ENCODE measurements at places on chromosomes 13 and 19. TPM values are rescaled to one million over a fixed set of nuclear protein-coding genes. Genes with fewer than 3 reads are reported as not detected.

Gene PRKCG
- total RNA-seq = not detected

Gene TMEM59L
- 2.5 TPM for total RNA-seq

Gene PGPEP1
- total RNA-seq = 13.6 TPM

Gene PAF1
- total RNA-seq = 26.7 TPM

Gene GAS6
- total RNA-seq = not detected

Gene PROZ
- not detected for total RNA-seq

Gene GYS1
- total RNA-seq = 42.6 TPM

Gene CEACAM20
- total RNA-seq = not detected

DNA sequence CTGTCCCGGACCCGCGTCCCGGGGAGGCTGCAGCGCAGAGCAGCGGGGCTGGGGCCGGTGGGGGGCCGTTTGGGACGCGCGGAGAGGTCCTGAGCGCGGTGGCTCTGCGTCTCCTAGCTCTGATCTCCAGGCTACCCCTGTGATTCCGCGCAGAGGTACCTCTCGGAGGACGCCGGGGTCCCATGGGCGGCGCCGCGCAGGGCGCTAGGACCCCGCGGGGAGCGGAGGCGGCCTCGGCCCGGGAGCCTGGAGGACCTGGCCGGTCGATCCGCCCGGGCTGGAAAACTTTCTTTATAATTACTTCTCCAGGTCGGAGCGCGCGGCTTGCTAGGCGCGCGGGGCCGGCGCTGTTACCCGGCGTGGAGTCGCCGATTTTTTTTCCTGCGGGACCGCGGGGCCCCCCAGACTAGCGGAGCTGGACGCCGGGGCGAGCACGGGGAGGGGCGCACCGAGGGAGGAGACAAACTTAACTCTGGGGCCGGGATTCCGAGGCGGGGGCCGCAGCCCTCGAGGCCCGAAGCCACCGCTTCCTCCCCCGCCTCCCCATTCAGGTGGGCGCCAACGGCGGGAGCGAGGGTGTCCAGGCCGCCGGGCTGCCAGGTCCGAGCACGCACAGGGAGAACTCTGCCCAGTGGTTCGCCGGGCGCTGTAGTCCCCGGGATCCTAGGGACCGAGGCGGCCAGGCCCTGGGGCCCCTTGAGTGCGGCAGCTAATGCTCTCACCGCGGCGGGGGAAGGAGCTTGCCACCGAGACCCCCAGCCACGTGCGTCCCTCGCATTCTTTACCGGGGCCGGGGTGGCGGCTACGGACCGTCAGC lies 848 bp upstream of the CEBPA start:
- no peak overlapping the region for H3K4me3 ChIP-seq
- DNase-seq = no peak
- H3K27ac ChIP-seq = no peak overlapping the region

- H3K27ac ChIP-seq = no peak overlapping the region
- no peaks in the 10 kb centered on the region for H3K36me3 ChIP-seq
- H3K4me3 ChIP-seq = no peak overlapping the region
Observed at GRCh38 chr13:23673354-23673753, 103.1 kb downstream of the TNFRSF19 start.

- DNase-seq = no peak
- no peaks in the 10 kb centered on the region for H3K4me1 ChIP-seq
- no peak overlapping the region for H3K27ac ChIP-seq
- no peaks in the 10 kb centered on the region for H3K36me3 ChIP-seq
- H3K4me3 ChIP-seq = no peak overlapping the region
Observed at GRCh38 chr19:29479941-29480340, 45.9 kb upstream of the VSTM2B start.

DNA sequence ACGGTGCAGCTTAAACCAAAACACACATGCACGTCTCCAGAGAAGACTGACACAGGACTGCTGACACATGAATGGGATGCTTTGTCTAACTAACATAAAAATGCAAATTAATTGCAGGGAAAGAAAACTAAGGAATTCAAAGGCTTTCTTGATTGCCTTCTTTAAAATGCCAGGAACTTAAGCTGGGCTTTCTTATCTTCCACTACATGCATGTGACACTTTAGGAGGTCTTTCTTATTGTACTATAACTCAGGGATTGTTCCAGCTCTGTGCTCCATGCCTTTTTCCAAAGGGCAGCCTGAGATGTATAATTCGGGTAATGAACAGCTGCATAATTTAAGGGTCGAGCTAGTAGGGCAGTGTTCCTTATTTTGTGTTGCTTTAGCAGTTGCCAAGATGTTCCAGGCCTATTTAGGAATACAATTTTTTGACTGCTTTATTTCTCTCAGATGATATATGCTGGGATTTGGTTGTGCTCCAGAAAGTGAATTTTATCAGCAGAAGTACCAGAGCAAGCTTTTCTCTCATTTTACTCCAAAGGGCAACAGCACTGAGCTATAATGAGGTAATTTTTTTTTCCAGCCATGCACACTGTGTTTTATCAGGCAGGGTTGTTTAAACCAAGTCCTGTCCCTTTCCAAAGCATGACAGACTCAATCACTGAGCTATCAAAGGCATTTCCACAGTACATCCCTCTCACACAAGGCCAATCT lies 885.2 kb downstream of the PCDH9 start:
- H3K4me3 ChIP-seq = no peak overlapping the region
- H3K36me3 ChIP-seq = no peaks in the 10 kb centered on the region

GRCh38 chr13:114013952-114014629 lies 40.2 kb upstream of the C13orf46 start:
- no peak overlapping the region for H3K27ac ChIP-seq
- H3K4me1 ChIP-seq = no peaks in the 10 kb centered on the region
- no peaks in the 10 kb centered on the region for H3K27me3 ChIP-seq

DNA sequence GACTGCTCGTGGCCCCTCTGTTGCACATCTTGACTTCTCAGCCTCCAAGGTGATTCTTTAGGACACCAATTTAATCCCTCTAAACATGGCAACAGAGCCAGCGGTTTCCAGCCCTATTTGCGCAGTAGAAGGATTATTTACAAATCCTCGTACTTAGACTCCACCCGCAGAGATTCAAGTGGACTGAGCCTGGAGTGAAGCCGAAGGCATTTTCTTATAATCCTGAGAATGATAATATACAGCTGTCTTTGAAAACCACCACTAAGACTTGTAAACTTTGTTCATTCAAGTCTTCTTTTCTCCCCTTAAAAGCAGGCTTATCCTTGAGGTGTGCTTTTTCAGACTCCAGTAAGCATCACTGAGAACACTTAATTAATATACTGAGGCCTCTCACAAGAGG lies 4.8 kb upstream of the DPRX start:
- H3K36me3 ChIP-seq = no peaks in the 10 kb centered on the region
- H3K4me1 ChIP-seq = no peaks in the 10 kb centered on the region
- H3K4me3 ChIP-seq = no peak overlapping the region
- no peaks in the 10 kb centered on the region for H3K27me3 ChIP-seq
- H3K27ac ChIP-seq = no peak overlapping the region

DNA sequence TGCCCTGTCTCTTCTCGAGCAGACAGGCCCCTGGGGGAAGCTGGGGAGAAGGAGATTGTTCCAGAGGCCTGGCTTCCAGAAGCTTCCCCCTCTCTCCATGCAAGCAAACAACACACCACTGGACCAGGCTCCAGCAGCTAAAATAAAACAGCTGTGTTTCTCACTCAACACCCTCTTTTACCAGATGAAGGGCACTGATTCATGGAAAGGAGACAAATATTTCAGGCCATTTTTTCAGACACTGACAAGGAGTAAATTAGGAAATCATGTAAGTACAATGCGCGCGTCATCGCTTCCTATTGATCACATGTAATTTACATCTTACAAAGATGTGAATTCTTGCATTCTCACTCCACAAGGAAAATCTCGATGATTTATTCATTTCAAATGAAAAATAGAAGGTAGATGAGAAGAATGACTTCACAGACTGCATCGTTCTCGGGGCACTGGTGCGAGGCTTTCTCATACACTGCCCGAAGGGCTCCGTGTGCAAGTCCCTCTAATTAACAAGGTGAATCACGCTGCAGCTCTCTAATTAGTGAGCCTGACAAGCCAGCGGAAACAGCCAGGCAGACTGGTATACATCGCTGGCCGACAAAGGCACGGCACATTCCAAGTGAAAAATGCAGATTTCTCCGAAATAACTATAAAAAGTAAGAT lies 153.6 kb downstream of the KCTD15 start:
- H3K27ac ChIP-seq = no peak overlapping the region
- H3K4me3 ChIP-seq = no peak overlapping the region
- H3K4me1 ChIP-seq = no peaks in the 10 kb centered on the region

GRCh38 chr19:47098608-47099007 lies 15.0 kb downstream of the ZC3H4 start:
- no peak for DNase-seq
- no peaks in the 10 kb centered on the region for H3K27me3 ChIP-seq
- H3K36me3 ChIP-seq = peaks cover 26% of the 10 kb centered on the region

DNA sequence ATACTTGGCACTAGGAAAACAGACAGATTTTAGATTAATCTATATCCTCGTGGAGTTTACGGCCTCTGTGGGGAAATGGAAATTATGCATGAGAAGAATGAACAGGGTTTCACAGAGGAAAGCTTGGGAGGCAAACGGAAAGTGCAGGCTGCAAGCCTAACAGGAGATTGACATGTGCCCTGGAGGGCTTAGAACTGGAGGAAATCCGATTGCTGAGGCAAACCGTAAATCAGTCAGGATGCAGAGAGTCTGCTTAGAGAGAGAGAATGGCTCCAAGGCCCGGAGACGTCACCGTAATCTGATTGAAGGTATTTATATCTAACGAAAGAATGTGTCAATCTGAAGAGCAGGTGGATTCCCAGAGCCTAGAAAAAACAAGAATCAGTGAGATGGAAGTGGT lies 143.2 kb downstream of the KATNAL1 start:
- no peak overlapping the region for H3K27ac ChIP-seq
- H3K4me3 ChIP-seq = no peak overlapping the region

DNA sequence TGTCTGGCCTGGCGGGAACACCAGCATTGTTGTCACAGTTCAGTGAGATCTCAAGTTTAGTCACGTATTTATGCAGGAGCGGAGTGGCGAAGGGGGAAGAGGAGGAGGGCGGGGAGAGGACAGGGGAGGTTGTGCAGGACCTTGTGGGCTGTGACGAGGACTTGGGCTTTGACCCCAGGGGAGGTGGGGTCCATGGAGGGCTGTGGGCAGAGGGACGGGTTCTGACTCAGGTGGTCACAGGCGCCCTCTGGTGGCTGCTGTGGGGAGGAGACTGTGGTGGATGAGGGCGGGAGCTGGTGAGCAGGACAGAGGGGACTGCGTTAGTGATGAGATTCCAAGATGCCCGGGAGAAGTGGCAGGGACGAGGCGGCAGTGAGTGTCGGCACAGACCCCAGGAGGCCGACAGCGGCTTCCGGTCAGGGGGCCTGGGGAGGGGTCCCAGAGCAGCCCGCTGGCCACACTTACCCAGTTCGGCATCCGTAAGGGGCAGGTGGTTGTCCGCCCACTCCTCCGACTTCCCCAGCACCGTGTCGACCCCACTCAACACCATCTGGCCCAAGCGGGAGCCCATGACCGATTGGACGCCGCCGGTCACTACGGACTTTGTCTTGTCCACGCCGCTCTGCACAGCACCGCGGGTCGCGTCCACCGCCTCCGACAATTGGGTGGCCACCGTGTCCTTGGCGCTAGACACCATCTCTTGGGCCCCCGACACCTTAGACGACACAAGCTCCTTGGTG lies 15.7 kb downstream of the PLIN3 start:
- no peaks in the 10 kb centered on the region for H3K36me3 ChIP-seq
- no peak overlapping the region for H3K4me3 ChIP-seq
- H3K27ac ChIP-seq = no peak overlapping the region
- no peaks in the 10 kb centered on the region for H3K4me1 ChIP-seq

GRCh38 chr13:30294004-30294403 lies 13.3 kb downstream of the KATNAL1 start:
- peak overlapping the region; percentile 17 for H3K27ac ChIP-seq
- no peak overlapping the region for H3K4me3 ChIP-seq
- H3K36me3 ChIP-seq = 0 out of 2 replicates have a peak, but pooled peaks cover 5% of the 10 kb centered on the region
- H3K4me1 ChIP-seq = peaks cover 58% of the 10 kb centered on the region
- no peak for DNase-seq

- no peak for DNase-seq
- no peaks in the 10 kb centered on the region for H3K36me3 ChIP-seq
- H3K27ac ChIP-seq = no peak overlapping the region
- no peaks in the 10 kb centered on the region for H3K27me3 ChIP-seq
- no peaks in the 10 kb centered on the region for H3K4me1 ChIP-seq
Observed at GRCh38 chr13:98083507-98083906, 59.4 kb upstream of the FARP1 start.

All from Karpas-422 (cell line).